ENCODE measurements at places on chromosomes 2 and 18.

- no peak for DNase-seq
These were observed 286.2 kb upstream of the TRIB2 start for GRCh38 chr2:12430407-12431133.

DNA sequence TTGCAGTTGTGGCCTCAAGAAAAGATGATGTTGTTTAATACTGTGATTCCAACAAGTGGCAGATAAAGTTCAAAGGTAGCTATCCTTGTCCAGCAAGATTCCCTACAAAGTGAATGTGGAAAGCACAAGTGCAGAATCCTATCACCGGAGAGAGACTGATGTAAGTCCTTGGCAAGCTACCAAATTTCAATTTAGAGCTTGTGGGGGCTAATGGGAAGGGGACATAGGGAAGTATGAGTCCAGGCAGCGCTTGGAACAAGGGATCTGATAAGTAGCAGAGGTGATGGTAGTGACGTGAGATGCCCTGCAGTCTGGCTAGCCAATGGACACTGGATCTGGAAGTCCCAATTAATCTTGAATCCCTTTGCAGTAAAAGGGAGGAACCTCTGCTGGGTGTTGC is 165.2 kb upstream of the DTNA start:
- no peak for DNase-seq

DNA sequence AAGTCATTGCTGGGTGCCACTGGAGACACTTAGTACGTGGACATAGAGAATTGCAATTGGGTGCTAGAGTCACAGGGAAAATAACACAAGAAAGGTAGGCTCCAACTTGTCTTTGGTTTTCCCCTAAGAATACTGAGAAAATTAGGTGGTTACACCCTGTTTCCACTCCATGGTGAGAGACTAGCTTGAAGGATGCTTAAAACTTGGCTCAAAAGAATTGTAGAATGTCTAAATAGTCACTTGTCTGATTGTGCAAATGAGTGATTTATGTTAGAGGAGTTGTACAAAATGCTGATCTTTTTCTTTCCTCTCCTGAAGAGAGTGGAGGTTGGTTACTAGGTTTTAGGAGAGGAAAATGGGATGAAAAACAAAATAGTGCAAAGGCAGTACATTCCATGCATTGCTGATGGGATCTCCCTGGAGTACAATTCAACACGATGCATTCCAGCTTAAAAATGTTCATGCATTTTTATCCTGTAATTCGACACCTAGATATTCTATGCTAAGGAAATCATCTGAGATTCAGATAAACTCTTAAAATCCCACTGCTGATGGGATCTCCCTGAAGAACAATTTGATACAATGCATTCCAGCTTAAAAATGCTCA is 2.2 kb upstream of the SERPINB12 start:
- no peak for DNase-seq

DNA sequence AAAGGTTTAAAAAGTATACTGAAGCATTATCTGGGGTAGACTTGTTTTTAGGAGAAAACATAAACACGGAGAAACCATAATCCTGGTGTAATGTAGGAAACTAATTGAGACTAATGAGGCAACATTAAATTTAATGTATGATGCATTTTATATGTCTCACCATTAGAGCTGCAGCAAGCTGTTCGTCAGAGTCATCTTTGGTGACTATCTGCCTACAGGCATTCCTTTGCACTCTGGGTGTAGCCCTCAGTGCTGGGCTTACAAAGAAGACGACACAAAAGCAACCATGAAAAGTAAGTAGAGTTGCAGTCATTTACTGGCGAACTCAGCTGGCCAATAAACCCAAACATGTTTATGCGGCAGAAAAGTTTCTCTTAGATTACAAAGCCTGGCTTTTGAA is 415.3 kb upstream of the ZEB2 start:
- no peak for DNase-seq

- DNase-seq: no peak
These were observed 40.7 kb downstream of the CYP26B1 start for GRCh38 chr2:72106978-72107377.

DNA sequence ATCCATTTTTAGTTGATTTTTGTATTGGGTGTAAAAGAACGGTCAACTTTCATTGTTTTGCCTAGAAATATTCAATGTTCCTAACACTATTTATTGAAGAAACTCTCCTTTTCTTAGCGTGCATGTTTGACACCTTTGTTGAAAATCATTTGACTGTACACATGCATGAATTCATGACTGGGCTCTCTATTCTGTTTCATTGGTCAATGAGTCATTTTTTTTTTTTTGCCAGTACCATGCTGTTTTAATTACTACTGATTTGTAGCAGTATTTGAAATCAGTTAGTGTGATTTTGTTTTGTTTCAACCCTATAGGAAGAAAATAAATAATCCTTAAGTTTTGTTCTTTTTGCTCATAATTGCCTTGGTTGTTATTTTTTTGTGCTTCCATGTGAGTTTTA is 828.7 kb downstream of the SUCLG1 start:
- DNase-seq: no peak

GRCh38 chr18:79135924-79136323 is 66.7 kb downstream of the ATP9B start:
- no peak for DNase-seq

GRCh38 chr2:168365094-168365621 is 90.9 kb upstream of the CERS6 start:
- no peak for DNase-seq

DNA sequence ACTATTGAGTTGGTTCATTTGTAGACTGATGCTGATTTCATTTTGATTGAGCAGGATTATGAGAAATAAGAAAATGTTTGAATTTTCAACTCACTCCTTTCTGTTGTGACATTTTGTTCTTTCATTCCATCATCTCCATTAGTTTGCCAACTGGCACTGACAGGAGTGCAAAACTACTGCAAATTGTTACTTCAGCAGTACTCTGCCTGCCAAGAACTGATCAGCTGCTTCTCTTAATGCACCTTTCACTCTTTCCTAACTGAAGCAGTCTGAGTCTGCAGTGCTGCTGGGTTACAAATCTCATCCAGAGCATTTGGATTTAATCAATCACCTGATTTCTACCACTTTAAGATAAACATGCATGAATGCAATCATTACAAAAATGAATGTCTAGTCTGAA is 70.9 kb downstream of the TMEFF2 start:
- no peak for DNase-seq

- DNase-seq: no peak
These were observed 450.2 kb upstream of the KLHL29 start for GRCh38 chr2:22934747-22935146.

DNA sequence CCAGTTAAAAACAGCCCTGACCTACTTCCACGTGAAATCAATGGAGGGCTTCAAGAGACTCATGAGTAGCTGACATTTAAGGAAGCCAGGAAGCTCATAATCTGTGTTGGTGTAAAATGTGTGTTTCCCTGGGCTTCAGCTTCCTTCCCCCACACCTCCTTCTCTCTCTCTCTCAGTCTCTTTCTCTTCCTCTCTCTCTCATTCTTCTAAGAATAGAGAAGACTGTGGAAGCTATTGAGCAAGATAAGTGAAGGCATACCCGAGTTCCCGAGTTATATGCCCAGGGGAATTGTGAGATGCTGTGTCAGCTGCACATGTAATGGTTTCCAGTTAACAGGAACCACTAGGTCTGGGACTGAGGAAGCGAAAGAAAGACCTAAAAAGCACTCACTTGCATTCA is 199.4 kb downstream of the NYAP2 start:
- DNase-seq: no peak

DNA sequence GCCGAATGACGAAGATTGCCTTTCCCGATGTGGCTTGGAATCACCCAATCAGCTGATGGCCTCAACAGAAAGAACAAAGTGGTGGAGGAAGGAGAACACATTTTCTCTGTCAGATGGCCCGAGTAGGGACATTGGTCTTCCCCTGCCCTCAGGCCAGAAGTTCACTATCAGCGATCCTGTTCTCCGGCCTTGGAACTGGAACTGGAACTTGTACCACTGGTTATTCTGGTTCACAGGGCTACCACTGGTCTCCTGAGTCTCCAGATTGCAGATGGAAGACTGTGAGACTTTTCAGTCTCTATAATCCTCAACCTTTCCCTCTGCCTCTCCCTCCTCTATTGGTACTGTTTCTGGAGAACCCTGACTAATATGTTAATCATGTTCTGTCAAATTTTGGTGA is 180.4 kb downstream of the ANKRD30B start:
- DNase-seq: no peak

DNA sequence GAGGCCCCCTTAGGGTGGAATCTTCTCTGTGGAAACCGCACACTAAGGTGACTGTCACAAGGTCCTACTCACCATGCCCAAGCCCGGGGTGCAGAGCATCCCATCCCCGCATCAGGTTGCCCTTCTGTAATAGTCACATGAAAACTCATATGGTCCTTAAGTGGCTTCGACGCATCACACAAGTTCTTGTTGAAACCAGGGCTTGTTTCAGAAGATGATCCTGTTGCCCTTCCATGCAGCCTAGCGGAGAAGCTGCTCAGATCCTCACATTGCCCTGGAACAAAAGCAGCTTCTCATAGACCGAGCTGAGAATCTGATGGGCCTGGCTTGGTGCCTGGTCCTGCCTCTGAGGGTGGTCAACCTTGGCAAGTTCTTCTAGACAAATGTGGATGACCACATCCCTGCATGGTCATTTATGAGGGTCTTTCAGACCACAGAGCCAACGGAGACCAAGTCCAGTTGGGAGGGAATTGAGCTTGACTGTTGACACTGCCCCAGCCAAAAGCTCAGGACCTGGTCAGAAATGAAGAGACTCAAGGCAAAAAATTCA is 54.1 kb downstream of the PDCL3 start:
- no peak for DNase-seq

GRCh38 chr2:26894136-26894535 is 46.2 kb downstream of the DPYSL5 start:
- DNase-seq: no peak

- DNase-seq: no peak
These were observed 50.4 kb downstream of the PLEKHA3 start for GRCh38 chr2:178530625-178531142.

DNA sequence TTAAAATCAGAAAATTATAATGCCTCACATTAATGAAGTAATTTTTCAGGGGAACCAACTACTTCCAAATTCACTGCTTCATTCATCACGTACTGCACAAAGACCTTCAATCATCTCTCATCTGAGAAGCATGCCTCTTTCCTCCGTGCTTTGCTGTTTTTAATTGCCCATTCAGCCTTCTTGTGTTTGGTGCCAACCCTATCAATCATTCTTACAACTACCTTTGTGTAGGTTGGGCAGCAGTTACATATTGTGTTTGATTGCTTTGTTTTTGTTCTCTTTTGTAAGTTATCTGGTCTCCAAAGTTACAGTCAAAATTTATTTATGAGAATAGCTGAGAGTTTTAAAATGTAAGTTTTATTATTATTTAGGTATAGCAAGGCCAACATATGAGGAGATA is 549.0 kb upstream of the SLC8A1 start:
- DNase-seq: no peak

DNA sequence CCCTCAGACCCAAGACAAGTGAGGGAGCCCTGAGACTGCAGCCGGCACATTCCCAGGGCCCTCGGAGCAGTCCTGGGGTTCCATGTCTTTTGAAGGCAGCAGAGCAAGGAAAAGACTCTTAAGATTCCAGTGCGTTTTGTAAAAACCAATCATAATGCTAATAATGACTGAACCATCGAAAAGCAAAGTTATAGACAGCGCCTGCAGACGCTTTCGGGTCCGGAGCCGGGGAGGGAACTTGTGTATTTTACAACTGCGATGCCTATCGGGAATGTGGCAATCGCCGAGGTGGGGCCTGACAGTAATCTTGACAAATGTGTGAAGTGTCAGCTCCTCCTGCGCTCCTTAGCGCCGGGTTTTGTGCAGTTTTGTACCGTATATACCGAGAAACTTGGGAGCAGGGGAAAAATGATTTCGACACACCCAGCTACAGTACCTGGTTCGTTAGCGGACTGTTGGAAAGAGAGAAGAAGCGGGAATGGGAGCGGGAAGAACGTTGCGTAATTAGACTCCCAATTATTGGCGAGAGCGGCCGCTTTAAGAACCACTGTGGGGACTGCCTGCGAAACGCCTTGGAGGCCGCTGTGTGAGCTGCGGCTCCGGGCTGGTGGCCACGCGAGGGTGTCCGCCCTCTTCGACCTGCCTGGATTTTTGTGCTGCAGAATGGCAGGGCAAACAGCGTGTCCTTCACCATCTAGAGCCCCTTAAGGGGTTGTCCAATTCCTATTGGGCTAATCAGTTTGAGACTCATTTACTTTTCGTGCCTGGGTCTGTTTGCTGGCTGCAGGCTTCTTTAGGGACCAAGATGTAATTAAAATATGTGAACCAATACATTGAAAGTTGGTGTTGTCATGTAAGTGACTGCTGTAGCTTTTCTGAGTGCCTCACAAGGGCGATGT is 2.4 kb downstream of the EPAS1 start:
- no peak for DNase-seq
